ENCODE measurements at places on chromosomes 16 and 17. TPM values are rescaled to one million over a fixed set of nuclear protein-coding genes. Genes with fewer than 3 reads are reported as not detected.

PIRT gene
- total RNA-seq: not detected

LCMT1 gene
- 25.6 TPM for total RNA-seq

HASPIN gene
- total RNA-seq: 1.9 TPM

ZMYND15 gene
- 5.2 TPM for total RNA-seq

SMIM22 gene
- 40.5 TPM for total RNA-seq

GRCh38 chr16:24973809-24974461, 41.2 kb downstream of the ARHGAP17 start:
- H3K27me3 ChIP-seq: no peaks in the 10 kb centered on the region
- no peaks in the 10 kb centered on the region for H3K36me3 ChIP-seq
- peaks cover 6% of the 10 kb centered on the region for H3K4me1 ChIP-seq
- no peak for DNase-seq

- H3K27me3 ChIP-seq: no peaks in the 10 kb centered on the region
- no peak overlapping the region for H3K4me3 ChIP-seq
- H3K4me1 ChIP-seq: no peaks in the 10 kb centered on the region
- no peak for DNase-seq
These were observed 115.4 kb downstream of the DYNLRB2 start for GRCh38 chr16:80656161-80656560.

- peak overlapping the region; percentile 39 for H3K27ac ChIP-seq
- H3K27me3 ChIP-seq: peaks cover 38% of the 10 kb centered on the region
- no peaks in the 10 kb centered on the region for H3K36me3 ChIP-seq
- peaks cover 70% of the 10 kb centered on the region for H3K4me1 ChIP-seq
- H3K4me3 ChIP-seq: no peak overlapping the region
These were observed 2.8 kb upstream of the MMP15 start for GRCh38 chr16:58022601-58023371.

DNA sequence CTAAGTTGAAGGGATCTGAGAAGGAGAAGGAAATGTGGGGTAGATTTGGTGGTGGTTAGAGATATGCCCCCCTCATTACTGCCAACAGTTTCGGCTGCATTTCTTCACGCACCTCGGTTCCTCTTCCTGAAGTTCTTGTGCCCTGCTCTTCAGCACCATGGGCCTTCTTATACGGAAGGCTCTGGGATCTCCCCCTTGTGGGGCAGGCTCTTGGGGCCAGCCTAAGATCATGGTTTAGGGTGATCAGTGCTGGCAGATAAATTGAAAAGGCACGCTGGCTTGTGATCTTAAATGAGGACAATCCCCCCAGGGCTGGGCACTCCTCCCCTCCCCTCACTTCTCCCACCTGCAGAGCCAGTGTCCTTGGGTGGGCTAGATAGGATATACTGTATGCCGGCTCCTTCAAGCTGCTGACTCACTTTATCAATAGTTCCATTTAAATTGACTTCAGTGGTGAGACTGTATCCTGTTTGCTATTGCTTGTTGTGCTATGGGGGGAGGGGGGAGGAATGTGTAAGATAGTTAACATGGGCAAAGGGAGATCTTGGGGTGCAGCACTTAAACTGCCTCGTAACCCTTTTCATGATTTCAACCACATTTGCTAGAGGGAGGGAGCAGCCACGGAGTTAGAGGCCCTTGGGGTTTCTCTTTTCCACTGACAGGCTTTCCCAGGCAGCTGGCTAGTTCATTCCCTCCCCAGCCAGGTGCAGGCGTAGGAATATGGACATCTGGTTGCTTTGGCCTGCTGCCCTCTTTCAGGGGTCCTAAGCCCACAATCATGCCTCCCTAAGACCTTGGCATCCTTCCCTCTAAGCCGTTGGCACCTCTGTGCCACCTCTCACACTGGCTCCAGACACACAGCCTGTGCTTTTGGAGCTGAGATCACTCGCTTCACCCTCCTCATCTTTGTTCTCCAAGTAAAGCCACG, 28.3 kb downstream of the STH start:
- no peak overlapping the region for H3K4me3 ChIP-seq
- no peak for DNase-seq
- H3K36me3 ChIP-seq: no peaks in the 10 kb centered on the region
- H3K27ac ChIP-seq: no peak overlapping the region
- H3K4me1 ChIP-seq: peaks cover 22% of the 10 kb centered on the region

DNA sequence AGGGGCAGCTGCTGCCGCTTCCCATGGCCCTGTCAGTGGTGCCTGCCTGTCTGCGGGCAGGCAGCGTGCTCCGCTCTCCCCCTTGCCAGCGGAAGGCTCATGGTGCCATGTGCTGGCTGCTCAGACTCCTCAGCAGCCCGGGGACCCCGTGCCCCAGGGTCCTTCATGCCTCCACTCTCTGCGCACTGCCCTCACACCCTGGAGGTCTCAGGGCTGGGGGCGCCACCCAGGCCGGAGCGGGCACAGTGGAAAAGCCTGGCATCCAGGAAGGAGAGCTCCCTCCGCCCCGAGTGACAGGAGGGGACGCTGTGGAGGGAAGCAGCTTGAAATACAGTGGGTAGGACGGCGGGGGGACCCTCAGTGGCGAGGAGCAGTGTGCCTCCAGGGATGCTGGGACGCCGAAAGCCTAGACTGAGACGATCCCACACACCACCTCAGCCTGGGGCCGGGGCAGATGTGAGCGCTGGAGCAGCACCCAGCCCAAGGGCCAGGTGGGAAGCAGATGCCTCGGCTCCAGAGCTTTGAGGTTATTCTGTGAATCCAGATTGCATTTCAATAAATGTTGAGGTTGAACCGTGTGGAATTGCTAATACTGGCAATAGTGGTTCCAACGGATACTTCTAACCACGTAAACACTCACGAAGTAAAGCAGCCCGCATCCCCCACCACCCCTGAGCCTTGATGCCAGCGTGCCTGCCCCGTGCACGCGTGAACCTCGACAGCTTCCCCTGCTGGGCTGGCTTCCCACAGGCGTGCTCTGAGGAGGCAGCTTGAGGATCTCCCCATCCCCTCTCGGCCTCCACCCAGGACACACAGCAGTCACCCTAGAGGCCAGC, 6.5 kb downstream of the TMEM204 start:
- H3K27ac ChIP-seq: no peak overlapping the region
- no peak overlapping the region for H3K4me3 ChIP-seq
- H3K4me1 ChIP-seq: peaks cover 72% of the 10 kb centered on the region
- H3K27me3 ChIP-seq: no peaks in the 10 kb centered on the region
- H3K36me3 ChIP-seq: peaks cover 69% of the 10 kb centered on the region

GRCh38 chr17:79388556-79389295, 222.1 kb downstream of the RBFOX3 start:
- H3K4me3 ChIP-seq: no peak overlapping the region
- H3K27ac ChIP-seq: no peak overlapping the region
- no peak for DNase-seq
- no peaks in the 10 kb centered on the region for H3K36me3 ChIP-seq

- H3K27ac ChIP-seq: no peak overlapping the region
- peaks cover 19% of the 10 kb centered on the region for H3K27me3 ChIP-seq
- H3K4me3 ChIP-seq: no peak overlapping the region
- H3K36me3 ChIP-seq: no peaks in the 10 kb centered on the region
These were observed 12.8 kb upstream of the GNG13 start for GRCh38 chr16:813204-813915.

GRCh38 chr17:41784207-41784744, 2.2 kb downstream of the JUP start:
- peaks cover 68% of the 10 kb centered on the region for H3K4me1 ChIP-seq
- peaks cover 28% of the 10 kb centered on the region for H3K27me3 ChIP-seq

DNA sequence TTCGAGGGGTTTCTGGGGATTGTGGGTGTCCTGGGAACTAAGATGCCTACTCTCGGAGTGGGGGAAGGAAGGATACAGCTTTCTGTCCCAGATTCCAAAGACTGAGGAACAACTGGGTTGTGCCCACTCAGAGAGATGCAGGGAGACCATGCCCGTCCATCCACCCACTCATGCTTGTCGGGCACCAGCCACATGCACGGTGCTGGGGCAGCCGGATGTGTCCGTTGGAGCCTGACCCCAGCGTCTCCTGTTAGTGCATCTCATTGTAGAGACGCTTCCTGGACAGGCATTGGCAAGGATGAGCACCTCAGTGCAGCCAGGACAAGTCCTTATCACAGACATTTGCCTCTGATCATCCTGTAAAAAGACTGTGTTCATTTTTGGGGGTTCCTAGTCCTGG, 58.1 kb downstream of the METRNL start:
- H3K27me3 ChIP-seq: peaks cover 28% of the 10 kb centered on the region
- H3K4me1 ChIP-seq: no peaks in the 10 kb centered on the region
- no peak overlapping the region for H3K27ac ChIP-seq
- H3K36me3 ChIP-seq: no peaks in the 10 kb centered on the region
- DNase-seq: no peak
- H3K4me3 ChIP-seq: no peak overlapping the region

DNA sequence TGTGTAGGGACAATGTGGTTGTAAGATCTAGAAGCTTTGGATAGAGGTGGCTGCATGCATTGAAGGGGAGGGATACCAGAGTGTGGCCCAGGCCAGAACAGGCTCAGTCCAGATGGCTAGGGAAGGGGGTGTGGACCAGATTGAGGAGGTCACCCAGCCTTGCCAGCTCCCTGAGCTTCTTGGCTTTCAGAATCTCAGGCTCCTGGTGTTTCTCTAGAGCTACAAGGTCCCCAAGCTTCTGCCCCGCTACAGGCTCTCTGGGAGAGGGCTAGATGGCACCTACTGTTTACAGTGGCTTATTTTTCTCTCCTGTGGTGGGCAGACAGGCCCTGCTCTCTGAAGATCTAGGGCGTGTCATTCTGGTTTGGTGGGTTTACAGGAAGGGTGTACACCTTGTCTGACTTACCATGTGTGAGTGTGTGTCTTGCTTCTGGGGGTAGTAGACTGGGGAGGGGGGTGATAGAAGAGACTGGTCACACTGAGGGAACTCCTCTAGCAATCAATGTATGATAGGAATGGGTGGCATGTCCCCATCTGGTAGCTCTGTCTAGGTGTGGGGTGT, 1.1 kb downstream of the RARA start:
- H3K27ac ChIP-seq: peak overlapping the region; percentile 71
- H3K4me1 ChIP-seq: peaks cover 79% of the 10 kb centered on the region
- H3K36me3 ChIP-seq: no peaks in the 10 kb centered on the region
- no peak for DNase-seq
- peak overlapping the region; percentile 45 for H3K4me3 ChIP-seq

- no peak overlapping the region for H3K4me3 ChIP-seq
- H3K27me3 ChIP-seq: no peaks in the 10 kb centered on the region
- no peak overlapping the region for H3K27ac ChIP-seq
These were observed 113.7 kb downstream of the ABCC6 start for GRCh38 chr16:16109453-16110110.

DNA sequence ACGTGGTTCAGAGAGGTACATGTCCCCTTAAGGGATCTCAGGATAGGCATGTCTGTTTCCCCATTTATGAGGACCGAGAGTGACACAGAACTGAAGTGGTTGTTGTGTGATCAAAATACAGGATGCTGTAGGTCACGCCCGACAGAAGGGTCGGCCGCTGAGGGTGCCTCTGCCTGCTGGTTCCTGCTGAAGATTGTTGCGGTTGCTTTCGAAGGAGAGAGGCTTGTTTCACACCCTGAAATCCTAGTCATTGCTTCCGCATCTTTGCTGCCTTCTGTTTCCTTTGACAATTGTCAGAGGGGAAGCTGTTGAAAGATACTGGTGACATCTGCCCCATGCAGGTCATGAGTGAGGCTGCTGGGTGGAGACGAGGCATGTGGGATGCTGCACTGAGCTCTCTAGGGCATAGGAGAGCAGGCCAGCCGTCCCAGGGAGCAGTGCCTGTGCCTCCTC, 3.8 kb upstream of the NAT9 start:
- DNase-seq: no peak
- H3K27ac ChIP-seq: no peak overlapping the region
- peaks cover 58% of the 10 kb centered on the region for H3K4me1 ChIP-seq
- H3K36me3 ChIP-seq: peaks cover 20% of the 10 kb centered on the region
- no peaks in the 10 kb centered on the region for H3K27me3 ChIP-seq

- no peak for DNase-seq
- no peak overlapping the region for H3K4me3 ChIP-seq
These were observed 37.6 kb downstream of the RNF112 start for GRCh38 chr17:19448341-19449268.

GRCh38 chr16:26491962-26492361, 574.8 kb upstream of the C16orf82 start:
- no peaks in the 10 kb centered on the region for H3K4me1 ChIP-seq
- no peak overlapping the region for H3K4me3 ChIP-seq
- H3K36me3 ChIP-seq: no peaks in the 10 kb centered on the region
- no peaks in the 10 kb centered on the region for H3K27me3 ChIP-seq
- no peak overlapping the region for H3K27ac ChIP-seq
- no peak for DNase-seq

DNA sequence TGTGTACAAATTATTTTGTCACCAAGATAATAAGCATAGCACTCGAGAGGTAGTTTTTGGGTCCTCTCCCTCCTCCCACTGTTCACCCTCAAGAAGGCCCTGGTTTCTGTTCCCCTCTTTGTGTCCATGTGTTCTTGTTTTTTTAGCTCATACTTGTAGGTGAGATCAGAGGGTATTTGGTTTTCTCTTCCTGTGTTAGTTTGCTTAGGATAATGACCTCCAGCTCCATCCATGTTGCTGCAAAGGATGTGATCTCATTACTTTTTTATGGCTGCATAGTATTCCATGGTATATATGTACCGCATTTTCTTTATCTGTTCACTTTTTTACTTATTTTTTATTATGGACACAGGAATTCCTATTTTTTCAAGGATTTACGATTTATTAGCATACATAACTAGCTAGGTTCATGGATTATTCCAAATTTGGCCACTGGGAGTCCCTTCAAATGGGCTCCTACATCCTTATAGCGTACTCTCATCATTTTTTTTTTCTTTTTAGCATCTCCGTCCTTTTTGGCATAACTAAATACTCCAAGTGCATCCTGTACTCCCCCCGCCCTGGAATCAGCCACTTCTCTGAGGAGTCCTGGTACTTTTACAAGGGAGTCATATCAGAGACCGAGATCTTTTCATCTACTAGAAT, 7.3 kb downstream of the TADA2A start:
- H3K36me3 ChIP-seq: peaks cover 74% of the 10 kb centered on the region
- H3K27ac ChIP-seq: no peak overlapping the region
- H3K27me3 ChIP-seq: no peaks in the 10 kb centered on the region
- H3K4me1 ChIP-seq: no peaks in the 10 kb centered on the region

GRCh38 chr16:50988441-50988840, 162.6 kb downstream of the SALL1 start:
- no peak for DNase-seq
- no peaks in the 10 kb centered on the region for H3K4me1 ChIP-seq
- no peaks in the 10 kb centered on the region for H3K36me3 ChIP-seq
- no peaks in the 10 kb centered on the region for H3K27me3 ChIP-seq
- H3K4me3 ChIP-seq: no peak overlapping the region

GRCh38 chr17:73232587-73233373, 28.9 kb downstream of the CPSF4L start:
- H3K27me3 ChIP-seq: no peaks in the 10 kb centered on the region
- H3K4me1 ChIP-seq: no peaks in the 10 kb centered on the region
- H3K4me3 ChIP-seq: peak overlapping the region; percentile 78
- H3K27ac ChIP-seq: peak overlapping the region; percentile 62
- peak; percentile 31 for DNase-seq
- H3K36me3 ChIP-seq: peaks cover 15% of the 10 kb centered on the region

GRCh38 chr16:13254998-13255614, 353.7 kb downstream of the SHISA9 start:
- no peaks in the 10 kb centered on the region for H3K4me1 ChIP-seq
- no peak overlapping the region for H3K27ac ChIP-seq
- no peak for DNase-seq
- H3K4me3 ChIP-seq: no peak overlapping the region
- H3K36me3 ChIP-seq: no peaks in the 10 kb centered on the region
- no peaks in the 10 kb centered on the region for H3K27me3 ChIP-seq

Data from left lung (tissue), 14 donors.